ENCODE measurements at places on chromosomes 3 and 15. TPM values are rescaled to one million over a fixed set of nuclear protein-coding genes. Genes with fewer than 3 reads are reported as not detected.

DNA sequence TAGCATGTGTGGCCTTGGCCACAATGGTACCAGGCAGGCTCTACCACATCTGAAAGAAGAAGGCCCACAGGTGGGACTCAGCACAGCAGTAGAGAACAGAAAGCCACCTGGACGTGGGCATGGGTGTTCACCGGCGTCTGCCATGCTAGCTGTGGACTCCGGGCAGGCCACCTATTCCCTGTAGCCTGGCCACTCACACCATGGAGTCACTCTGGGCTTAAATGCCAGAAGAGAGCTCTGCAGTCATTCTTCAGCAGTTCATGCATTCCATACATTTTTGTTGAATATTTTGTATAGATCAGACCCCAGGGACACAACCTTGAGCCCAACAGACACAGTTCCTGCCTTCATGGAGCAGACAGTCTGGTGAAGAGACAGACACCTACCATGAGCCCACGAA is 138.6 kb downstream of the SRGAP3 start:
- DNase-seq, result no peak

DNA sequence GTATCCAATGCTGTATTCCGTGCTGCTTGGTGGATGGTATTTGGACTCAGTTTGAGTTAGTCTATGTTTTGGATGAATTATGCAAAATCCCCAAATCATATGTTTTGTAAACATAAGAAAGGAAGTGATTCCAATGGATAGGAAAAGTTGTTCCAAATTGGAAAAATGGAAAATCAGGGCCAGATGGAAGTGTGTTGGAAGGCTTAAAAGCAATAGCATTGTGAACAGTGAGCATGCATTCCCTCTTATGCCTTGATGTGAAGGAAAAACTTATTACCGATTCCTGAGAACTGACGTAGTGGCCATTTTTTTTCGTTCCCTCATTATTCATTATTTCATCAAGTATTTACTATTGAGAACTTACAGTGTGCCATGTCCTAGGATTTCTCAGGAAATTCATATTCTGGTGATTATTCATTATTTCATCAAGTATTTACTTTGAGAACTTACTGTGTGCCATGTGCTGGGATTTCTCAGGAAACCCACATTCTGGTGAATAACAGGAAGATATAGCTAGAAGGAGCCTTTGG is 144.1 kb upstream of the TPRG1 start:
- no peak for DNase-seq

DNA sequence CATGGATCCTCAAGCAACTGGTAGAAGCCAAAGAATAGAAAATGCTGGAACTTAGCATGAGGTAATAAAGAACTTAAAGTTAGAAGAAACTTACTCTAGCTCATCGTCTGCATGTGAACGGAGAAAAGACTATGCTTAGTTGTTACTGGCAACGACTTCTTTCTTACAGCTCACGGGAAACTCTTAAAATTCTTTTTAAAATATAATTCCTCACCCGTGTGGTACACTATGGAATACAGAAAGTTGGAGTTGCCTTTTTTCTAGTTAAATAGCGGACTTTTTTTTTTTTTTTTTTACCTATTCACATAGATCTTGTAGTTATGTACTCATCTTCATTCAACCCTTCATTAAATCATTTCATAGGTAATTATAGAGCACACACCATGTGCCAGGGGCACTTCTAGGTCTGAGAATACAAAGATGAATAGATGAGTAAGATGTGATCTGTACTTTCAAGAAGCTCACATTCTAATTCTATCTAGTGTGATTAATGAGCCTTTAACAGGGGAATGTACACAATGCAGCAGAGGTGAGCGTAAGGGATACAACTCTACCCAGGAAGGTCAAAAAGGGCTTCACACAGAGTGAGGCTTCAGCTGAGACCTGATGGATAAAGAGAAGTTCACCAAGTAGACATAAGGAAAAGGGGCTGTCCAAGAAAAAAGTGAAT is 18.4 kb upstream of the KCNMB2 start:
- DNase-seq, result no peak

- DNase-seq, result no peak
Observed at GRCh38 chr15:68377766-68378165, 54.2 kb downstream of the ITGA11 start.

- DNase-seq, result no peak
Observed at GRCh38 chr15:28094732-28095521, 4.2 kb downstream of the OCA2 start.

GRCh38 chr3:160953686-160954085 is 151.5 kb downstream of the B3GALNT1 start:
- no peak for DNase-seq

Gene HEXA
- 122 TPM for polyA plus RNA-seq

Measured in left renal pelvis (tissue), 4 donors.